ENCODE measurements at places on chromosomes 12 and 14.

DNA sequence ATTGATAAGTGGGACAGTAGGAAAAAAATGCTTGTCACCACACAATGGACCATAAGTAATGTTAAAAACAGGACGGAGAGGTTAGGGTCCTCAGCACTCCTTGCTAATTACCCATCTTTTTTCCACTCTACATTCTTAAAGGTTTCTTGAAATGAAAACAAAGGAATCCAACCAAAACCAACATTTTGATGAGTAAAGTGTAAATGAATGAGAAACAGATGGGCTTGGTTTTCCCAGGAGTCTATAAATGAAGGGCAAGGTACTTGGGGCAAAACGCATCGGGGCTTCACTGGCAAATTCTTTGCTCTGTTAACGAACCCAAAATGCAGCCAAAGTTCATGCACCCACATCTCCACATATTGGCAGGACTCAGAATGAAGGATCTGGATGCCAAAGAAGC, 129.2 kb upstream of the BMP4 start:
- no peak for DNase-seq

DNA sequence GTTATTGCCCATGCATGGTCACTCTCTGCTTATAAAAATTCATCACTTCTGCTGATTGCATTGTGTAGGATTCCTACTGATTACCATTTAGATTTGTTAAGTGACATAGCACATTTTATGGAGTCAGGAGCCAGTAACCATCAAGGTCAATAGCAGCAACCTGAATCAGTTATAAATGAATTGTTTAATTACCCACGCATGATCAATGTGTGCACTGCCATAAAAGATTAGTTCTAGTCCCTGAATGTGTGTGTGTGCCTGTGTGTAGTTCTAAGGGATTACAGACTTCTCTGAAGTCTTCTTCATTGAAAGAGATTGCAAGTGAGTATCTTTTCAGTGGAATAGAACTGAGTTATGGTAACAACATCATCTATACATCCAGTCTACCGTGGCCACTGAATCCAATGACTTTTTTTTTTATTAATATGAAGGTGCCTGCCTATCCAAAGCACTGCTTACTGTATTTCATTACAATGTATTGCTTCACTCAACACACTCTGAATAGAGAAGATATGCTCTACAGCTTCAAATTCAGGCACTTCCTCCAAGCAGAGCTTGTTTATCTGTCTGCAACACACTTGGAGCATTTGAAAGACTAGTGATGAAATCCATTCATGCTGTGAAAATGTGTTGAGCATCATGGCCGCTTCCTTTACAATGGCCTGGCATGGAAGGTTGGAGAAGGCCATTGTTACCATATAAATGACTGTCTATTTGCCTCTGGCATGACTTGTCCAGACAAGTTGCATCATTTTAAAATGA, 381.7 kb downstream of the DIO2 start:
- no peak for DNase-seq

GRCh38 chr14:58871573-58871972, 233.8 kb downstream of the DACT1 start:
- no peak for DNase-seq

GRCh38 chr14:44896275-44897040, 65.3 kb downstream of the KLHL28 start:
- DNase-seq: no peak

DNA sequence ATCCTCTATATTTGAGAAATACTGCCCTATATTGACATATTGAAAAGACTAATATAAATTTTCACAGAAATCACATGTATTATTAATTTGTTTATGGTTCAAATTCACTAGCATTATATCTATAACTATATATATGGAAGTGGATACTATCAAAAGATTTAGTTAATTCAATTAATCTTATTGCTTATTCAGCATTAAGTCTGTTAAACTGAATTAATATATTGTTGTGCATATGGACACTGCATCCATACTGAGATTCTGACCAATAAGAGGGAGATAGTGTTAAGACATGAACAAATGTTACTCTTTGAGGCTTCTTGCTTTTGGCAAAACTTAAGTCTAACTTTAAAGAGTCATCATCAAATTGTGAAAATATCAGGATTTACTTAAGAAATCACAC, 52.0 kb upstream of the C12orf50 start:
- DNase-seq: no peak

GRCh38 chr14:32728526-32728925, 210.2 kb upstream of the NPAS3 start:
- no peak for DNase-seq

- DNase-seq: no peak
These were observed 146.1 kb downstream of the C12orf75 start for GRCh38 chr12:105476616-105477015.

DNA sequence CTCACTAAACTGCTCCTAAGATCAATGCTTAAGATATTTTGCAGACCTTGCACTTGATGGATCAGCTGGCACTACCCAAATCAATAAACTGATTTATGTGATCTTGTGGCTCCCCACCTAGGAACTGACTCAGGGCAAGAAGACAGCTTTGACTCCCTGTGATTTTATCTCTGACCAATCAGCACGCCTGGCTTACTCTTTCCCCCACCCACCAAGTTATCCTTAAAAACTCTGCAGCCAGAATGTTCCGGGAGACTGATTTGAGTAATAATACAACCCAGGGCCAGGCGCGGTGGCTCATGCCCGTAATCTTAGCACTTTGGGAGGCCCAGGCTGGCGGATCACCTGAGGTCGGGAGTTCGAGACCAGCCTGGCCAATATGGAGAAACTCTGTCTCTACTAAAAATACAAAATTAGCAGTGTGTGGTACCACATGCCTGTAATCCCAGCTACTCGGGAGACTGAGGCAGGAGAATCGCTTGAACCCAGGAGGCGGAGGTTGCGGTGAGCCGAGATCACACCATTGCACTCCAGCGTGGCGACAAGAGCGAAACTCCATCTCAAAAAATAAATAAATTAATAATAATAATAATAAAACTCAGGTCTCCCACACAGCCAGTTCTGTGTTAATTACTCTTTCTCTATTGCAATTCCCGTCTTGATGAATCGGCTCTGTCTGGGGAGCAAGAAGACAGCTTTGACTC, 12.0 kb downstream of the MORN3 start:
- DNase-seq: no peak

- no peak for DNase-seq
These were observed 166.4 kb downstream of the TSPAN9 start for GRCh38 chr12:3243376-3244084.

DNA sequence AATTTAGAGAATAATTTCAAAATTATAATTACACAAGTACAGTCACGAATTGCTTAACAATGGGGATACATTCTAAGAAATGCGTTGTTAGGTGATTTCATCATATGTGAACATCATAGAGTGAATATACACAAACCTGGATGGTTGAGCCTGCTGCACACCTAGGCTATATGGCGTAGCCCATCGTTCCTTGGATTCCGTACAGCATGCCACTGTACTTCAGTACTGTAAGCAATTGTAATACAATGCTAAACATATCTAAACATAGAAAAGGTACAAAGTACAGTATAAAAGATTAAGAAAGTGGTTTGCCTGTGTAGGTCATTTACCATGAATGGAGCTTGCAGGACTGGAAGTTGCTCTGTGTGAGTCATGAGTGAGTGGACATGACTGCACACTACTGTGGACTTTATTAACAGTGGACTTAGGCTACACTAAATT, 286.2 kb downstream of the CACNA1C start:
- DNase-seq: no peak

- no peak for DNase-seq
These were observed 120.2 kb upstream of the DNM1L start for GRCh38 chr12:32558903-32559302.

- DNase-seq: no peak
These were observed 4.1 kb upstream of the DAZAP2 start for GRCh38 chr12:51234530-51234929.

- DNase-seq: no peak
These were observed 152.2 kb downstream of the SLC15A4 start for GRCh38 chr12:128671528-128672042.

- no peak for DNase-seq
These were observed 4.9 kb downstream of the ERGIC2 start for GRCh38 chr12:29376118-29376517.

- DNase-seq: no peak
These were observed 13.1 kb upstream of the DAAM1 start for GRCh38 chr14:59175404-59175803.

DNA sequence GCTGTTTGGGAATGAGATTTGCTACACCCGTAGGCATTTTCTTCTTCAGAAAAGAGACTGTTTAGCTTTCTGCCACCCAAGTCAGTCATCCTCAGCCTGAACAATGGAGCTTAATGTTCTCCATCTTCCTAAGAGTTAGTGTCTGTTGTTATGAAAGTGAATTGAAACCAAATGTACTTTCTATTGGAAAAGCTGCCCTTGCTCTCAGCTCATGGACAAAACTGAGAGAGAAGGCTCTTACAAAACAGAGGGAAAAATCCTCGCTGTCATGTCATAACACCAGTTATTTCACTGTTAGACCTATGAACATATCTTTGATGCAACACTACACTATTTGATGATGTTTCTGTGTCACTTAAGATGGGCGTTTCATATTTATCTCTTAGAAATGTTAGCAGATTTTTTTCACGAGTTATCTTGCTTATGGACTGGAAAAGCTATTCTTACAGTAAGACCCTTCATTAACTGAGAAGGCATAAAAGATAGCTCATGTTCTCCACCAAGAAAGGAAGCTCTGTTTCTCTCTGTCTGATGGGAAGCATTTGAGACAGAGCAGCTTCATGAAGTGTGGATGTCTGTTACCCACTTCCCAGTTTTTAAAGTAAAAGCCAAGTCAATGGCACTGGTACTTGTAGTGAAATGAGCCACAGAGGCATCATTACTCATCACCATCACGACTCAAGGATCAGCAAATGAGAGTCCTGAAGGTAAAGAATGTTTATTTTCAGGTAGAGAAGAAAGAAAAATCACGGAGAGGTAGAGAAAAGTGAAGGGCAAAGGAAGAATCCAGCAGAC, 483.9 kb downstream of the ZFP36L1 start:
- DNase-seq: peak; percentile 7

DNA sequence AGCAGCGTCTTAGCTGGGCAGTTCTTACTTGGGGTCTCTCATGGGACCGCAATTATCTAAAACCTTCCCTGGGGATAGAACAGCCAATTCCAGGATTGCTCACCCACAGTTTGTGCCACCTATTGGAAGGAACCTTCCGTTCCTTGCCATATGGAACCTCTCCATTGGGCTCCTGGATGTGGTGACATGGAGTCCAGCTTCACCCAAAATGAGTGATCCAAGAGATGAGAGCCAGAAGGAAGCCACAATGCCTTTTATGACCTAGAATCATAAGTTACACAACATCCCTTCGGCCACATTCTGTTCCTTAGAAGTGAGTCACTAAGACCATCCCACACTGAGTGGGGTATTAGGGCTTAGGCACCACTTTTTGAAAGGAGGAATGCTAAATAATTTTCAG, 164.4 kb downstream of the FBXL14 start:
- peak; percentile 1 for DNase-seq

DNA sequence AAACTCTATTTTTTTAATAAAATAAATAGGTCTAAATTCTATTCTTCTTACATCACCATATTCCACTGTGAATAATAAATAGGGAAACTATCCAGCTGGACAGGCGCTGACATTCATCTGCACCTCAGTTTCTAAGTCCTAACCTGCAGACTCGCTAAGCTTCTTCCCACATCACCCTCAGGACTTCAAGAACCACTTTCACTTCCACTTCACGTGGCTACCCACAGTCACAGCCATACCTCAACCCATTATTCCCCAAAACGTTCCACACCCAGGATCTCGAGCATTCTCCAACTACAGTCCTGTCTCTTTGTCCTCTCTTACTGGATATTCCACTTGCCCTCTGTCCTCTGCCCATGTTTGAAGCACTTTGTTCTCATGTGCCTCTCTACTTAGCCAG, 71.1 kb downstream of the C2CD5 start:
- no peak for DNase-seq

- no peak for DNase-seq
These were observed 4.2 kb downstream of the PPTC7 start for GRCh38 chr12:110578694-110579534.

GRCh38 chr14:68283378-68284123, 464.0 kb downstream of the RAD51B start:
- DNase-seq: no peak

- no peak for DNase-seq
These were observed 484.6 kb downstream of the AACS start for GRCh38 chr12:125549836-125550235.

DNA sequence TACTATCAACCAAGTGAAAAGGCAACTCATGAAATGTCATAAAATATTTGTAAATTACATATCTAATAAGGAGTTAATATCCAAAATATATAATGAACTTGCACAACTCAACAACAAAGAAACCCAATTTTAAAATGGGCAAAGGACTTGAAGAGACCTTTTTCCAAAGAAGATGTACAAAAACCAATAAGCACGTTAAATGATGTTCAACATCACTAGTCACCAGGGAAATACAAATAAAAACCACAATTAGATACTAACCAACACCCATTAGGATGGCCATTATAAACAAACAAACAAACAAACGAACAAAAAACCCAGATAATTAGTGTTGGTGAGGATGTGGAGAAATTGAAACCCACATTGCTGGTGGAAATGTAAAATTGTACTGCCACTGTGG, 92.3 kb upstream of the ARID2 start:
- no peak for DNase-seq

GRCh38 chr14:74695406-74695805, 17.5 kb downstream of the AREL1 start:
- peak; percentile 51 for DNase-seq

- DNase-seq: no peak
These were observed 42.4 kb upstream of the RAD51AP1 start for GRCh38 chr12:4496145-4496838.

- DNase-seq: no peak
These were observed 231.4 kb downstream of the ANO2 start for GRCh38 chr12:5713599-5714081.

DNA sequence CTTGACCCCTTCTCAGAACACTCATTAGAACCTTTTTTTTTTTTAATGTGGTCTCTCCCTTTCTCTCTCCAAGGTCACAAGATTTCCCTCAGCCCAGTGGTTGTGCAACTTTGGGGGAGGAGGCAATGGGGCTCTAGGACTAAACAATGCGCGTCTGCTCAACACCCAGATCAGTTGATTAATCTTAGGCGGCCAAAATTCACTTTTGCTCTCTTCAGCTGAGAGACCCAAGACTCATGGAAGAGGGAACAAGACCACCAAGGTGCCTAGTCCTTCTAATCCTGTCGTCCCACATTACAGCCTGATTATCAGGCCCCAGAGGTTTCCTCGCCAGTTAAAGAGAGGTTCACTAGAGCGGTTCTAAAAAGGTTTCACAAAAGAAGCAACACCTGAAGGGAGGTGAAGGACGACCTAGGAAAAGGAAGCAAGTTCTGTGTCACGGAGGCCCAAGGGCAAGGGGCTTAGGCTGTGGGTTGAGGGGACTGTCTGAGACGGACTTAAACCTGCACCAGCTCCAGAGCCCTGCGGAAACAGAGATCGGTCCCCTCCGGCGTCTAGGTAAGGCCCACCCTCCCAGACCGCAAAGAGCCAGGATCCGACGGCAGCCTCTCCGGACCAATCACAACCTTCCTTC, 824 bp upstream of the TARBP2 start:
- peak; percentile 37 for DNase-seq

GRCh38 chr12:24742378-24742777, 206.5 kb downstream of the BCAT1 start:
- peak; percentile 80 for DNase-seq

- no peak for DNase-seq
These were observed 160.1 kb downstream of the EPS8 start for GRCh38 chr12:15629108-15629507.
